ENCODE measurements at places on chromosomes 13 and 19. TPM values are rescaled to one million over a fixed set of nuclear protein-coding genes. Genes with fewer than 3 reads are reported as not detected.

Gene CARS2
- 29.1 TPM for total RNA-seq

- no peak for DNase-seq
These were observed 2.7 kb upstream of the C3 start for GRCh38 chr19:6723108-6723618.

Gene S1PR4
- total RNA-seq, result not detected

Gene SLITRK5
- not detected for total RNA-seq

GRCh38 chr19:48154003-48154402 is 16.1 kb downstream of the LIG1 start:
- DNase-seq, result no peak
